ENCODE measurements at places on chromosomes 1 and 21.
A peak's percentile ranks its signal among the peaks of the same experiment; 100 is the strongest.

GRCh38 chr1:78911956-78912880 is 94.3 kb downstream of the ADGRL4 start:
- no peak for DNase-seq

GRCh38 chr1:232786845-232787455 is 18.3 kb upstream of the MAP10 start:
- no peak for DNase-seq

DNA sequence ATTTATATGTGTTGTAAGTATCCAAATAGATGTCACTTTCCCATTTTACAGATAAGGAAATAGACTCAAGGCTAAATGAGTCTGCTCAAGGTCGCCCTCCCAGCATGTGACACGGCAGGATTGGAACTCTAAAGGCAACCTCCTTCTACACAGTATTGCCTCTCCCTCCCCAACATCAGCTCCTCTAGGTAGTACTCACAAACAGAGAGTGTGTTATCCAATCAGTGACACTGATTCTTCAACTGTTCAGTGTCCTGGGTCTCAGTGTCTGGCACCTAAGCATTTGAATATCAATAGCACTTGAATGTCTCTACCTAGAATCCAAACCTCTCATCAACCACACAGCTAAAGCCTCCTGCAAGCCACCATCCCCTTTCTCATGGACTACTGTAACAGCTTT is 87.1 kb downstream of the DAB1 start:
- no peak for DNase-seq

DNA sequence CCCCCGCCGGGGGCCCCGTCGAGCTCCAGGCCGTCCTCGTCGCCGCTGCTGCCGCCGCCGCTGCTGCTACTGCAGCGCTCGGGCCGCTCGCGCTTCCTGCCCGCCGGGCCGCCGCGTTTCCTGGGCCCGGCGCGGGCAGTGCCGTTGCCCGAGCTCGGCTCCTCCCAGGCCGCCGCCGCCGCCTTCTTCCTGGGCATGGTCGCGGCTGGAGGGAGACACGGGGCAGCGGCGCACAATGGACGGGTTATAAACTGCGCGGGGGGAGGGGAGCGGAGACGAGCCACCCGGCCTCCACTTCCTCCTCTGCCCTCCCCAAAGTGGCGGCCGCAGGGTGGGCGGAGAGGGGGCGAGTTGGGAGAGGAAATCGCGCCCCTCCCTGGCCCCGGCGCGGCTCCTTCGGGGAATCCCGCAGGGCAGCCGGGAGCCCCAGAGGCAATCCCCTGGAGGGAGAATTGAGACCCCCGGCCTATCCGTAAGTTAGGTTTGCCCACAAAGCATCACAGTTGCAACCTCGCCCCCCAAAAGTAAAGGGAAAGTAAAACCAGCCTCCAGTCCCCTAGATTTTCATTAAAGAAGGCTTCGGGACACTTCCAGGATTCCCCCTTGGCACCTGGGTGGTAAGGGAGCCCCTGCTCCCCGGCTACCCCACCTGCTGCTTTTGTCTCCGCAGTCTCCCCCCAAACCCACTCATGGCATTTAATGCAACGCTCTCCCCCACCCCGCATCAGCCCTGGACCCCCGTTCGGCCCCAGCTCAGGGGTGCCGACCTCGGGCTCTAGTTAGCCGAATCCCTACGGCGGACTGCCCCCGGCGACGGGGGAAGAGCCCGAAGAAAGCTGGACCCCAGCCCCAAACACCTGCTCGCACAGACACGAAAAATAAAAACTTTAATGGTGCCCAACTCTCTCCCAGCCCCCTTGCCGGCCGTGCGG is 893 bp downstream of the RCC2 start:
- DNase-seq: no peak

GRCh38 chr1:7117399-7118281 is 332.4 kb downstream of the CAMTA1 start:
- peak; percentile 60 for DNase-seq

- no peak for DNase-seq
Observed at GRCh38 chr1:54653036-54653435, 11.4 kb downstream of the MROH7 start.

GRCh38 chr1:44663417-44663816 is 10.9 kb downstream of the TMEM53 start:
- DNase-seq: no peak

- DNase-seq: no peak
Observed at GRCh38 chr1:201928266-201928665, 18.1 kb downstream of the LMOD1 start.

GRCh38 chr1:40795811-40796586 is 12.4 kb downstream of the KCNQ4 start:
- no peak for DNase-seq

Measured in fibroblast of the aortic adventitia (primary cell).